ENCODE measurements at places on chromosomes 12 and 14. TPM values are rescaled to one million over a fixed set of nuclear protein-coding genes. Genes with fewer than 3 reads are reported as not detected.
A peak's percentile ranks its signal among the peaks of the same experiment; 100 is the strongest.

- no peak for DNase-seq
Observed at GRCh38 chr12:124898923-124899294, 15.5 kb downstream of the UBC start.

DNA sequence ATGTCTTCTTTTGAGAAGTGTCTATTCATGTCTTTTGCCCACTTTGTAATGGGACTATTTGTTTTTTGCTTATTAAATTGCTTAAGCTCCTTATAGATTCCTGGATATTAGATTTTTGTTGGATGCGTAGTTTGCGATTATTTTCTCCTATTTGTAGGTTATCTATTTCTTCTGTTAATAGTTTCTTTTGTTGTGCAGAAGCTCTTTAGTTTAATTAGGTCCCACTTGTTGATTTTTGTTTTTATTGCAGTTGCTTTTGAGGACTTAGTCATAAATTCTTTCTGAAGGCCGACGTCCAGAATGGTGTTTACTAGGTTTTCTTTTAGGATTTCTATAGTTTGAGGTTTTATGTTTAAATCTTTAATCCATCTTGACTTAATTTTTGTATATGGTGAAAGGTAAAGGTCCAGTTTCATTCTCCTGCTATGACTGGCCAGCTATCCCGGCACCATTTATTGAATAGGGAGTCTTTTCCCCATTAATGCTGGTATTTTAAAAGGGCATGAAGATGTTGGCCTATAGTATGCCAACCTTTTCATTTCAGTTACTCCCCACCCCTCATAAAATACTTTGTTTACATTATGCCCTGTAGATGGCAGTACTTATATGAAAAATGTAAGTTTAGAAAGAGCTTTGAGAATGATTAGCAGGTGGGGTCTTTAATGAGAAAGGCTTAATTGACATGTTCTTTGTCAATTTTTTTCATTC, 62.9 kb upstream of the PSMA6 start:
- DNase-seq = peak; percentile 13

Gene CIROP
- total RNA-seq = not detected

Gene MYO1H
- not detected for total RNA-seq

GRCh38 chr12:24997496-24997895, 48.6 kb upstream of the BCAT1 start:
- DNase-seq = no peak

DNA sequence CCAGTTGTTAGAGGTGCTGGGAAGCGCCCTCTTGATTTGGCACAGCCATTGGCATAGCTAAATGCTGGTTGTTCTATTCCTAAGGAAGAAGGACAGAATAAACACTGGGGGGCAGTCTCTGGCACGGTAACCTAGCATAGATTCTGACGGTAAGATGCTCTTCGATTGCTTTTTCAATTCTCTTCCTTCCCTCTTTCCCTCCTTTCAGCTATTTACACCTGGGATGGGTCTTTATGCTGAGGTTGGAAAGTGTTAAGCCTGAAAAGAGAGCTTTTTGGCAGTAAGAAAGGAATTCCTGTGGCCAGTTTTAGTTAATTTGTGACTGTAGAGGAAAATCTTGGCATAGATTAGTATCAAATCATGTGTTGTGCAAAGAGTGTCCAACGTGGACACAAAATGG, 162.8 kb downstream of the SNAPC1 start:
- no peak for DNase-seq

- peak; percentile 56 for DNase-seq
Observed at GRCh38 chr12:94545935-94546771, 86.5 kb upstream of the CEP83 start.

Gene CLBA1
- total RNA-seq = 4.4 TPM

Gene RNASE3
- not detected for total RNA-seq

GRCh38 chr14:59187802-59188460, 536 bp upstream of the DAAM1 start:
- peak; percentile 23 for DNase-seq

Gene CARMIL3
- total RNA-seq = 0.11 TPM

DNA sequence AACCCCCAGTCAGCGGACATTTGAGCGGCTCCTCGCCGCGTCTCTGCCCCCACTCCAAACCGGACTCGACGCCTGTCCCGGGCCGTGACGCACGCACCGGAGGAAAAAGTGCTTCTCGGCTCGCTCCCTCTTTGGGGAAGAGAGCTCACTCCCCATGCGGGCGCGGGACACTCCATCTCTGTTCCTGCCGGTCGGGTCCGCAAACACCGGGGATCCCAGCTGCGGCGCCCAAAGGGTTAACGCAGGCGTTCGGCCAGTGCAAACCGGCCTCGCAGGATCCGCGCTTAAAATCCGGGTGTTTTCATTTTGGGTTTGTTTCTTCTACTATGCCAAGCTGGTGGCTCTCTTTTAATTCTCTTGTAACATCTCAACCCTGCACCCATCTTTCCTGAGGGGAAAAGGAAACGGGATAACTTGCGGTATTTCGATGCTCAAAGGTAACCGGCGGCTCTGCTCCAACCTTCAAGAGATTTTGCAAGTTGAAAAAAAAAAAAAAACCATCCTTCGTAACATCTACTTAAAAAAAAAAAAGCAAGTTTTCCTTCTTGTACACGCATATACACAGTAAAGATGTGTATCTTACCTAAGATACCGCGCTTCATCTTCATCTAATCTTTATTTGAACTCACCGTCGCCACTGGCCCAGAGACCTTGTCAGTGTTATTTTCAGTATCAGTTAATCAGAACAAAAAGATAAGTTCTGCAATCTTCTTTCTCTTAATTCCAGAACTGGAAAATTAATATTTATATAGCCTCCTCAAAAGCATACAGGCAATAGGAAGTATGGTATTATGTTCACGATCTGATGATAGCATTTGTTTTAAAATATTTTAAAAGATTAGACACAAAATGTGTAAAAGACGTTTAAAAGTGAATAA, 1.6 kb upstream of the ATP2B1 start:
- no peak for DNase-seq

- no peak for DNase-seq
Observed at GRCh38 chr12:130477266-130477665, 139.6 kb downstream of the PIWIL1 start.

GRCh38 chr12:12025799-12026386, 44.8 kb upstream of the BCL2L14 start:
- no peak for DNase-seq

Gene ABCC9
- total RNA-seq = 0.11 TPM

- peak; percentile 71 for DNase-seq
Observed at GRCh38 chr12:2752676-2753371, 41.9 kb upstream of the FKBP4 start.

Measured in K562 (cell line).